ENCODE measurements at places on chromosomes 12 and 14. TPM values are rescaled to one million over a fixed set of nuclear protein-coding genes. Genes with fewer than 3 reads are reported as not detected.

Gene CFAP54
- 0.91 TPM for total RNA-seq

Gene RPGRIP1
- 0.23 TPM for total RNA-seq

Gene TXNDC16
- 1.5 TPM for total RNA-seq

Gene MIP
- not detected for total RNA-seq

Gene A2ML1
- total RNA-seq = not detected

Gene TAS2R7
- not detected for total RNA-seq

Gene ZFHX2
- 1.2 TPM for total RNA-seq

Gene RHEBL1
- 4.9 TPM for total RNA-seq

Gene SDR39U1
- total RNA-seq = 42.7 TPM

Gene TAS2R13
- not detected for total RNA-seq

Gene RFX4
- total RNA-seq = not detected

Gene GRIP1
- total RNA-seq = 7.8 TPM
